Activated CD8-positive, alpha-beta T cell treated with anti-CD3 and anti-CD28 coated beads for 36 hours (primary cell): ENCODE measurements at places on chromosomes 1 and 21.

DNA sequence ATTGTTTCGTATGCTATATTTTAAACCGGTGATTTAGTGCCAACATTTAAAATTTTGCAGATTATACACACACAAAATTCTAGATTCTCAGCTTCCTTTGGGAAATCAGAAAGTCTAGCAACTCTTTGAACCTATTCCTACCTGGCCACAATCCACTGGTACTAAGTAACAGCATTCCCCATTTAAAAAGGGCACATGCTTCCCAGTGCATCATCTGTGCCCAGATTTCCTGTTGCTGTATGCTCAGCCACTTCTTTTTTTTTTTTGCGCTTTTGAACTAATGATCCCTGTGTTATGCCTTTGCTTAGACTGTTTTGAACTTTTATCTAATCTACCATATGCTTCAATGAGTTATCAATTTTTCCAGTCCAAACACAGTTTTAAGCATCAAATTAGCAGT, 548.4 kb downstream of the PLPP3 start:
- no peak for DNase-seq

DNA sequence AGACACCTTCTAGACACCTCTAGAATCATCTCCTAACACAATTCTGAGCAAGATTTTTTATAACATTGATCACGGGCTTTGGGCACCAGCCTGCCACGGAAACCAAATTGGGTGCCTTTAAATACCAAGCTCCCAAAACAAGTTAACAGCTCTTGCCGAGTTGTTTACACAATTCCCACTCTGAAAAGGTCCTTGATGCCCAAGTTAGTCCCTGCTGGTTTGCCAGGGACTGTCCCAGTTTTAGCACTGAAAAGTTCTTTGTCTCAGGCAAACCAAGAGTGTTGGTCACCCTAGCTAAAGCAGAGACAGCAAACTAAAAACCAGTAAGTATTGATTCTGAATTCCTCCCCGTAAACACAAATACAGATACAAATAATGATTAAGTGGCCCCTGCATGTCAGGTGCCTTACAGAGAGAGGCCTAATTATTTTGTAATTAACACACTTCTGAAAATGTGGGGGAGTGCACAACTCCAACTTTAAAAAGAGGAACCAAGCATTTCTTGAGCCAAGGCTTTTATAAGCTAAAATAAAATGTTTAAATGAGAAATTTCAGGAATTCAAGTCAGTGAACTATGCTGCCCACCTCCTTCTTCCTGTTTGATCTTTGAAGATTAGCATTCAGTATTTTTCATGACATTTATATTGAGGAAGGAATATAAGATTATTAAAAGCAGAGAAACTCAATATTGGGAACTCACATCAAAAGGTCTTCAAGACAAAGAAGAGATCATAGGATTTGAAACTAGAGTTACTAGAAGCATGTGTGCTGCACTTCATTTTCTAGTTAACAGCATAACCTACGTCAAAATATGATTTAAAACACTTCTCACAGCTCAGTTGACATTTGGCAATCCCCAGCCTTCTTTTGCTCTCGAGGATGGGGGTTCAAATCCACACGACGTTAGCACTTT, 9.0 kb upstream of the UBE2U start:
- DNase-seq: no peak

GRCh38 chr1:79777481-79778219, 771.1 kb upstream of the ADGRL4 start:
- no peak for DNase-seq

- DNase-seq: no peak
These were observed 431.4 kb downstream of the NEGR1 start for GRCh38 chr1:71850936-71851335.

DNA sequence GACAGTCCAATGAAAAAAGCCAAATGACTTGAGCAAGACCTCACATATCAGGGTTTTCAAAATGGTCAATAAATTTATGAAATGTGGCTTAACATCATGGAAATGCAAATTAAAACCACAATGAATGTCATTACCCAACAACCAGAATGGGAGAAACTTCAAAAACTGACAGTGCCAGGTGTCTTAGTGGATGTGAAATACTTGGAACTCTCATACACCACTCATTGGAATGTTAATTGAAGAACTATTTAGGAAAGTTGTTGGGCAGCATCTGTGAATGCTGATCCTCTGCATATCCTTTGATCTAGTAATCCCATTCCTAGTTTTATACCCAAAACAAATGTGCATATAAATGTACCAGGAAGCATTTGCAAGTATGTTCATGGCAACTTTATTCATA, 19.2 kb upstream of the BACH1 start:
- DNase-seq: no peak

GRCh38 chr1:44407430-44408211, 2.6 kb downstream of the RNF220 start:
- DNase-seq: peak; percentile 15

DNA sequence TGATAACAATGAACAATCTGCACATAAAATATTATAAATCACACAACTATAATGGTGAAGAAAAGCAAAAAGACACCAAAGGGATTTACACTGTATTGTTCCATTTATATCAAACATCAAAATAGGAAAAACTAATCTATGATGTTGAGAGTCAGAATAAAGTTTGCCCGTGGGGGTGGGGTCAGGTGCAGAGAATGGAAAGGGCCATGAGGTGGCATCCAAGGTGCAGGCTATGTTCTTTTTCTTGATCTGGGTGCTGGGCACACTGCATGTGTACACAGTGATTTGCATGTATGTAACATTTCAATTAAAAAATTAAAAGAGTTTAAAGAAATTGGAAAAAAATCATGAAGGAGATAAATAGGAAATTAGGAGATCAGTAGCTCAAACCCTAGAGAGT, 127.3 kb downstream of the DSCAM start:
- DNase-seq: no peak

DNA sequence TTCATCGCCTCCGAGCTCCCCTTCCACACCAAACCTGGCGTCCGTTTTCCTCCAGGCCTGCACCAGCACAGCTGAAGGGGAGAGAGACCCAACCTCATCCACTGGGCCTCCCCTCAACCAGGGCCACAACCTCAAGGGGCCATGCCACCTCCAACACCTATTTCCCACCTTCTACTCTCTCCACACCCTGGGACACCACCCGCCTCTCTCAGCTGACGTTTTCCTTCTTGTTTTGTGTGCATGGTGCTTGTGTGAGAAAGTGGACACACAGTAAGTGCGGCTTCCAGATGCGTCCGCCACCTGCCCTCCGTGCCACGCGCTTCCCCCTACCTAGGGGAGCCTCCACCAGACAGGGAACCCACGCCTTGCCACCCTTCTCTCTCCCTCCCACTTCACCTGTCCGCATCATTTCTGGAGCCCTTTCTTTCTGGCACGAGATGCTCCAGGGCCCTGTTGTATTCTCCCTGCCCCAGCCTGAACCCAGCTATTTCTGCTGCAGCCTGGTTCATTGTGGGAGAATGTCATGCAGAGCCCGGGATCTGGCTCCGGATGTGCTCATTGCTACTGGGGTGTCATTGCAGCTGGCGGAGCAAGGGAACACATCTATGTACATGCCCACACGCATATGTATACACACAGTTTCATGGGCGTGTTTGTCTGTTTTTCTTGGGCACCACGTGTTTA, 1.3 kb upstream of the GNB1 start:
- DNase-seq: peak; percentile 36

DNA sequence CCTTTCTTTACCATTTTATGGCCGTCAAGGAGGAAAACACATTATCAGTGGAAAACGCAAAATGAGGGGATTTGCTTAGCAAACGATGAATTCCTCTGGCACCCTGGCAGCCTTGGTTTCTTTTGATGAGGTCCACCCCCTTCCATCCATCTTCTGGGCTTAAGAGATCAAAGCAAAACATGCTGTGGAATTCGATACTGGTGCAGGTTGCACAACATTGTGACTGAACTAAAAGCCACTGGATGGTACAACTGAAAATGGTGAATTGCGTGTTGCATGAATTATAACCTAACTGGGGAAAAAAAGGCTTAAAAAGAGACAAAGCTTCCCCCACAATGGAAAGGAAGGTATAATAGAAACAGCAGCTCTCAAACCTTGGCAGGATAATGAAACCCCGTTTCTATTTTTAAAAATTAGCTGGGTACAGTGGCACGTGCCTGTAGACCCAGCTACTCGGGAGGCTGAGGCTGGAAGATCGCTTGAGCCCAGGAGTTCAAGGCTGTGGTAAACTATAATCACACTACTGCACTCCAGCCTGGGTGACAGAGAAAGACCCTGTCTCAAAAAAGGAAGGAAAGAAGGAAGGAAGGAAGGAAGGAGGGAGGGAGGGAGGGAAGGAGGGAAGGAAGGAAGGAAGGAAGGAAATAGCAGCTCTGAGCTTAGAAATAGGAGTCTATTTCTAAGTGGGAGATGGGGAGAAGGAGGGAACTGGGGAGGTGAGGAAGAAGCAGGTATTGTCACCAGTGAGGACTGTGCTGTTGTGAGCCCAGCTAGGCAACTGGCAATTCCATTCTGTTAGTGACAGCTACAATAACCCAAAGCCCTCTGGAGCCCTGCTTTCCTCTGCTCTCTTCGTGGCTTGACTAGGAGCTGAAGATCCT, 29.0 kb upstream of the LGALS8 start:
- no peak for DNase-seq

- DNase-seq: no peak
These were observed 38.9 kb upstream of the MRPS6 start for GRCh38 chr21:34034369-34035014.

DNA sequence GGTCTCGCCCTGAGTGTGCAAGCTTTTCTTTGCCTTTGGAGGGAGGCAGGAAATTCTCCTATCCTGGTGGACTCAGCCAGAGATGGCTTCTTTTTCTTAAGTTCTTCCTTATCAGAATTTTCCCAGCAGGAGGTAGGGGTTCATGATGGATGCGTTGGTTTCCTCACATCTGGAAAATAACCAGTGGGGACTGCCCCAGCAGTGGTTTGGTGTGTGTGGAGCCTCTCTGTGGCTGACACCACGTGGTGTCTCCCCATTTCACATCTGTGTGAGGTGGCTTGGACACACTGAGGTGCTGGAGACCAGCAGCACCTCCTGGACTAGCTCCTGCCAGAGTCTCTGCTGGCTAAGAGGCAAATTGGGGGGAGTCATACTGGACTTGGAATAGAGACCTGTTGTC, 32.6 kb downstream of the B3GALT5 start:
- no peak for DNase-seq

- DNase-seq: no peak
These were observed 1.6 kb downstream of the RAB4A start for GRCh38 chr1:229272164-229273158.

- DNase-seq: no peak
These were observed at the start of gene TBX15 for GRCh38 chr1:118988186-118989005. TBX15 (minus strand) TSS chr1:118988343; CDS start chr1:118987795, 548 bp downstream.

GRCh38 chr1:186653312-186653711, 26.9 kb downstream of the PTGS2 start:
- no peak for DNase-seq

DNA sequence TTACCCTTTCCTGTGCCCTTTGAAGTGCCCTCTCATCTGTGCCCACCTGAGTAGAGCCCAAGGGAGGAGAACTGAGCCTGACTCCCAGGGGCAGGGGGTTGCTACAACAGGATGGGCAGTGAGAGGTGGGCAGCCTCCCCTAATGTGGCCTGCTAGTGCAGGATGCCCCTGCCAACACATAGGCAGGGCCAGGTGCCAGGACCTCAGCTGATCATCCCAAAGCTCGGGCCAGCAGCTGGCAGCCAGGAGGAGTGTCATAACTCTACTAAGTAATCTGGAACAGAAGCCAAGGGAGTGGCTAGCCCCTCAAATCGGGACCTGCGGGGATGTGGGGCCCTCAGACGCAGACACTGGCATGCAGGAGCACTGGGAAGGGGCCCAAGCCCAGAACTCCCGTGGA, 208.8 kb upstream of the RAB4A start:
- no peak for DNase-seq

DNA sequence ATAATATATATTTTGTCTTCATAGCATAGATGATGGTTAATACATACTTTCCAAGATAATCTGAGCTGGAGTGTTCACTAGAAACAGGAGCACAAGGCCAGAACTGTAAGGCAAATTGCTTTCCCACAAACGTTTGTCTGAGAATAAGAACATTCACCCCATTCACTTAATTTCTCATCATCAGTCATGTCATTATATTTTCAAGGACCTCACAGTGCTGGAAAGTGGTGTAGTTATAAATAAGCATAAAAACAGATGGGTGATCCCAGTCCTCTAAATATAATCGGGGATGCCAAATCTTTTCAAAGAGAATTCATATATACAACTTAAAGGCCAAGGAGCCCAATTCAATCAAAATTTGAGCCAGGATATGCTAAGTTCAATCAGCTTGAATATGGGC, 8.4 kb downstream of the PRRX1 start:
- no peak for DNase-seq

- DNase-seq: peak; percentile 70
These were observed 46.9 kb downstream of the CD34 start for GRCh38 chr1:207863893-207864535.

DNA sequence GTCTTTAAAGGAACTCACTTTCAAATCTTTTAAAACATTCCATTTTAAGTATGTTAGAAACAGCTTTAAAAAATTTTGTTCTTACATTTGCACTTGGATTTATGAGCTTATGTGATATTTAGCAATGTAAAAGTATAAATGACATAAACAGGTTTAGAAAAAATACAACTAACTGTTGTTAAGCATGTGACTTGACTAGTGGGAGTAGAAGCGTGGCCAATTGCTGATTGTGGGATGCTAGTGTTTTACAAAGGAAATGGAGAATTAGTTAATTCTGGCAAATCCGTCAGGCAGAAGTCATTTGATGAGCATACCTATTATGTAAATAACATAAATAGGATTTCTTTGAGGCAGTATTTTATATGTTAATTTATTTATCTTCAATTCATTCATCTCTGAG, 175.8 kb downstream of the ADGRL2 start:
- no peak for DNase-seq

DNA sequence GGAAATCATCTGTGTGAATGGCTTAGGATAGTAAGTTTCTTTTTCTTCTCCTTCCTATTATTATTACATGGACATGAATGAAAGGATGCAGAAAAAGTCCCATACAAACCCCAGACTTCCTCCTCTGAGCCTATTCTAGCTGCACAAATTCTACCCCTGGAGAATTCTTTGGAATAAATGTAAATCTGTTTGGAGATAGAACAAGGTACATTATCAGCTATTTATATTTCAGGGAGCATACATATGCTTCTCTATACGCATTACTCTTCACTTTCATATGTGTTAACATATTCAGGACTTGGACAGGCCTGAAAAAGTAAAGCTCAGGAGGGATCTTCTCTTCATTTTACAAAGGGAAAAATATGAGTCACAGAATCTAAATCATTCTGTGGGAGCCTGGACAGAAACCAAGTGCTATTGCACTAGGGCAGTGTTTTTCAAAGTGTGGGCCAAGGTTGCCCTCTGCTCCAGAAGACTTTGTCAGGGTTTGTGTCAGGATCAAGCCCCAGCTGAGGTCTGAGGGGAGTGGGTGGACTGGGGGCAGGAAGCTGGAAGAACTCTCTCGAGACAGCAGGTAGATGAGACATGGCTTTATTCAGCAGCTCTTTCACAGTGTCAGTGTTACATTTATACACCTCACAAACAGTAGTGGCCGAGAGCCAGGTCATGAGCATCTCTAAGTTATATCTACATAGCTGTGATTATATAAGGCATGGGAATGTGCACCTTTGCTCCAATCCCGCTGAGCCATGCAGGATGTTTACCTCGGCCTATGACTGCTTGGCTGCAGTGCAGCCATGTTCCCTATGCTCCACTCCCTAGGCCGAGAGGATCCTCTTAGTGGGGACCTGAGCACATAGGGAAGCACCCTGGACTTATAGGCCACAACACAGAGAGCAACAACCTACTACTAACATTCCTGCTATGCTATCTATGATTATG, 114.3 kb downstream of the GDAP2 start:
- no peak for DNase-seq

- no peak for DNase-seq
These were observed 91.1 kb downstream of the SSBP3 start for GRCh38 chr1:54315099-54315498.
